Heart left ventricle (tissue), 16 donors: ENCODE measurements at places on chromosomes 11 and 22. TPM values are rescaled to one million over a fixed set of nuclear protein-coding genes. Genes with fewer than 3 reads are reported as not detected.

GRCh38 chr11:44972746-44973435, 22.2 kb upstream of the TP53I11 start:
- no peaks in the 10 kb centered on the region for H3K27me3 ChIP-seq
- no peak overlapping the region for H3K4me3 ChIP-seq
- no peaks in the 10 kb centered on the region for H3K36me3 ChIP-seq
- no peak for DNase-seq
- no peak overlapping the region for H3K27ac ChIP-seq
- H3K4me1 ChIP-seq = no peaks in the 10 kb centered on the region

Gene ARL14EP
- 13.1 TPM for polyA plus RNA-seq

GRCh38 chr11:122513328-122513727, 142.2 kb upstream of the UBASH3B start:
- H3K36me3 ChIP-seq = no peaks in the 10 kb centered on the region
- H3K4me3 ChIP-seq = no peak overlapping the region
- H3K27ac ChIP-seq = no peak overlapping the region

DNA sequence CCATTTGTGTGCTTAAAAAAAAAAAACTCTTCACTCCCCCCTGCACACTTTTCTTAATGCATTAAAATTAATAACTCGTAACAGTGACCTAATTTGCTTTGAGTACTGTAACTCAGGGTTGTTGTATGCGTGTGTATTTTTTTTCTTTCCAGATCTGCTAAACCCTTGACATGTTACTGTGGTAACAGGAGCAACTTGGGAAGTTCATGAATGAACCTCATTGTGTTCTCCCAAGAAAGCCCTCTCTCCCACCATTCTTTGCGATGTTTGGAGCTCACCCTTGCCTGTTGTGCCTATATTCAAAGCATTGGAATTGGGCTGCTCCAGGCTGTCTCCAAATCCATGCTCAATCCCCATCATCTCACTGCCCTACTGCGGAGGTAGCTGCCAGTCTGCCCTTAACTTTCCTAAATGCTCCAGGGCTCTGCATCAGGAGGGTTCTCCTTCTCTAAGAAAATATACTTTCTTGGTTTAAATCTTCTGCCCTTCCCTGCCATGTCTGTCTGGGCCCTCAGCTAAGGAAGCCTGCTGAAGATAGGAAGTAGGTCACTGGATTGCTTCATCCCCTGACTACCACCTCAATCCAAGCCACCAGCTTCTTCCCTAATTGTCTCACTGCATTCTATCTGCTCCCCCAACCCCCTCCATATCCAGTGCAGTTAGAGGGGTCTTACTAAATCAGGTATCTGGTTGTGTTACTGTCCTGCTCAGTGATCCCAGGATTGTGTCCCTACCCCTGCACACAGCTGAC, 70.3 kb downstream of the KIRREL3 start:
- H3K27me3 ChIP-seq = no peaks in the 10 kb centered on the region
- H3K36me3 ChIP-seq = no peaks in the 10 kb centered on the region
- H3K4me1 ChIP-seq = peaks cover 5% of the 10 kb centered on the region
- no peak for DNase-seq
- H3K4me3 ChIP-seq = no peak overlapping the region

Gene ESAM
- 35.9 TPM for polyA plus RNA-seq

GRCh38 chr11:11253995-11254394, 99.1 kb downstream of the CSNK2A3 start:
- no peaks in the 10 kb centered on the region for H3K36me3 ChIP-seq
- no peak overlapping the region for H3K4me3 ChIP-seq
- H3K27ac ChIP-seq = no peak overlapping the region

DNA sequence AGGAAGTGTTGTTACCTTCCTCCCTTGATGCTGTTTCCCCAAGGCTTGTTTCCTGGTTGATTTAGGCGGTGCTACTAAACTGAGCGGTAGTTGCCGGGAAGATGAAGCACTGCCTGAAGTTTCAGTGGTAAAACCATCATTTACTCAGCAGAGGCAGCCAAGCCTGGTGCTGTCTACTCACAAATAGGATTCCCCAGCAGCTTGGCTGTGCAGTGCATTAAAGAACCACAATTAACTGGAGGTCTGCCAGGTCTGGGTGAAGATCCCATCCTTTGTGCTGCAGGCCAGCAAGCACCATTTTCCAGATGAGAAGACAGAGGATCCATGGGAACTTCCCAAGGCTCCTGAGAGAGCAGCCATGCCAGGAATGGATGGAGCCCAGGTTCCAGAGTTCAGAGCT, 231.9 kb upstream of the E2F8 start:
- H3K27ac ChIP-seq = no peak overlapping the region
- H3K4me1 ChIP-seq = no peaks in the 10 kb centered on the region
- no peak for DNase-seq
- no peaks in the 10 kb centered on the region for H3K36me3 ChIP-seq

DNA sequence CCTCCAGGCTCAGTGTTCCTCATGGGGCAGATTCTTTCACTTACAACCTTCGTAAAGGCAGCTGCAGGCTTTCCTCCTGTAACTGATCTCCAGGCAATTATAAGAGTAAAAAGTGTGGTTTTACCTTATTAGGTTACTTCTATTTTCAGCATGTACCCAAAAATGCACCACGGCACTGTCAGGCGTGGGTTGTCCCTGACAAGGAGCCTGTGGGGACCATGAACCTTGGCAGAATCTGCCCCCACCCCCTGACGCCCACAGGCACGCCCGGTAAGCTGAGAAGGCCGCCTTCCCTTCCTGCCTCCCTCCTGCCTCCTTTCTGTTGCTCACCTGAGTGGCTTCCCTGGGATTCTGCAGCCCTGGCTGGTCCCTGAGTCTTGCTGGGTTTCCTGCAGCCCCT, 1383.3 kb downstream of the TBC1D22A start:
- no peak overlapping the region for H3K4me3 ChIP-seq
- H3K27me3 ChIP-seq = peaks cover 28% of the 10 kb centered on the region
- H3K27ac ChIP-seq = no peak overlapping the region
- no peaks in the 10 kb centered on the region for H3K36me3 ChIP-seq
- no peaks in the 10 kb centered on the region for H3K4me1 ChIP-seq

- no peak for DNase-seq
- H3K4me1 ChIP-seq = no peaks in the 10 kb centered on the region
- H3K36me3 ChIP-seq = no peaks in the 10 kb centered on the region
- no peak overlapping the region for H3K4me3 ChIP-seq
- H3K27me3 ChIP-seq = no peaks in the 10 kb centered on the region
These were observed 1164.4 kb downstream of the BRD1 start for GRCh38 chr22:48663297-48663696.

GRCh38 chr11:115065830-115066664, 387.7 kb downstream of the NXPE2 start:
- DNase-seq = no peak
- no peak overlapping the region for H3K27ac ChIP-seq
- H3K4me3 ChIP-seq = no peak overlapping the region
- H3K4me1 ChIP-seq = no peaks in the 10 kb centered on the region

DNA sequence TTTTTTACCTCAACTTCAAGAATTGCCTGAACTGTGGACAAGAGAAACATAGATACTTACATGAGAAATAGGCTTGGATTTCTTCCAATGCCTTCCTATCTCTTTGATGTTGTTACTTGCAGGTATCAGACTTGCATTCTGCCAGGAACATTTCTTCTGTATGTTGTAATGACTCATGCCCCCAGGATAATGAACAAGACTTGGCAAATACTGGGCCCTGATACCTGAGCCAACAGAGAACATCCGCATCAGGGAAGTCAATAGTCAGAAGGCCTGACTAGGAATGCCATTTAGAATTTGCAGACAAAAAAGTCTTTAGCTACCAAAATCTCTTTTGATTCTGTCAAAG, 273.7 kb upstream of the KIRREL3 start:
- H3K27me3 ChIP-seq = no peaks in the 10 kb centered on the region
- no peaks in the 10 kb centered on the region for H3K4me1 ChIP-seq
- no peaks in the 10 kb centered on the region for H3K36me3 ChIP-seq
- no peak for DNase-seq
- H3K4me3 ChIP-seq = no peak overlapping the region

DNA sequence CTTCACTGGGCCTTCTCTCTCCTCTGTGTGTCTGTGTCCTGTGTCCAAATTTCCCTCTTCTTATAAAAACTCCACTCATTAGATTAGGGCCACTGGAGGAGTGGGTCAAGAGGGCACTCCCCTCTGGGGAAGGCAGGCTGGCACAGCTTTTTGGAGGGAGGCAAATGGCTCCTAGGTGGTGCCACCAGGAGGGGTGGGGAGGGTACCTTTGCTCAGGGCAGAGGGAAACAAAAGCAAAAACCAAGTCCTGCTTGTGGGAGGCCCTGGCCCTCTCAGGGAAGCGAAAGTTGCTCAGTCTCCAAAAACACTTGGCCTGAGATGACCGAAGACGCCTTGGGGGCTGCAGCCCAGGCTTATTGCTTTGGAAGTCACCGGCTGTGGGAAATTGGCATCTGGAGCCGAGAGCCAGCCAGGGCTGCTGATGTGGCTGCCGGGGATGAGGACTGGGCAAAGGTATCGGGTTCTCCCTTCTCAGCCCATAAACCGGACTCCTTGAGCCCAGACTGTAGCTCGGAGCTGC, 48.2 kb upstream of the ANO1 start:
- no peaks in the 10 kb centered on the region for H3K27me3 ChIP-seq
- no peaks in the 10 kb centered on the region for H3K4me1 ChIP-seq
- no peak overlapping the region for H3K4me3 ChIP-seq
- H3K27ac ChIP-seq = no peak overlapping the region
- no peaks in the 10 kb centered on the region for H3K36me3 ChIP-seq
- DNase-seq = no peak

Gene OR51T1
- not detected for polyA plus RNA-seq

DNA sequence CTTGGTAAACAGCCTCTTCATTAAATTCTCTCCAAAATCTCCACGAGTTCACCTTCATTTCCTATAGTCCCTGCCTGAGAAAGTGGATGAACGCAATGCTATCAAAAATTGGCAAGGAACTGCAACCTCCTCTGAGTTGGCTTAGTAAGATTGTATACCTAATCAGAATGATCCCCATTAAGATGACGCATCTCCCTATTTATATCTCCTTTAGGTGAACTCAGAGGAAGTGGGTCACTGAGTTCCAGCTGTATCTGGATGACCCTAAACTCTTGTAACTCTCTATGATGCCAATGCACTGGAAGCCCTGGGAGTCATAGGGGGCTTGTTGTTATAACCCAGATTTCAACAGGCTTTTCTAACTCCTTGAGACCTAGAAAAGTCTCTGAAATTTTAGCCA, 48.2 kb downstream of the OR10A6 start:
- DNase-seq = no peak
- no peaks in the 10 kb centered on the region for H3K36me3 ChIP-seq
- no peaks in the 10 kb centered on the region for H3K27me3 ChIP-seq
- no peak overlapping the region for H3K4me3 ChIP-seq
